ENCODE measurements at places on chromosomes 1 and 21. TPM values are rescaled to one million over a fixed set of nuclear protein-coding genes. Genes with fewer than 3 reads are reported as not detected.

Gene IPP
- total RNA-seq: 11.4 TPM

Gene FMO1
- total RNA-seq: not detected

Gene AUNIP
- total RNA-seq: 4.8 TPM

Gene SH2D2A
- 0.09 TPM for total RNA-seq

Gene CDK11B
- total RNA-seq: 9.0 TPM

DNA sequence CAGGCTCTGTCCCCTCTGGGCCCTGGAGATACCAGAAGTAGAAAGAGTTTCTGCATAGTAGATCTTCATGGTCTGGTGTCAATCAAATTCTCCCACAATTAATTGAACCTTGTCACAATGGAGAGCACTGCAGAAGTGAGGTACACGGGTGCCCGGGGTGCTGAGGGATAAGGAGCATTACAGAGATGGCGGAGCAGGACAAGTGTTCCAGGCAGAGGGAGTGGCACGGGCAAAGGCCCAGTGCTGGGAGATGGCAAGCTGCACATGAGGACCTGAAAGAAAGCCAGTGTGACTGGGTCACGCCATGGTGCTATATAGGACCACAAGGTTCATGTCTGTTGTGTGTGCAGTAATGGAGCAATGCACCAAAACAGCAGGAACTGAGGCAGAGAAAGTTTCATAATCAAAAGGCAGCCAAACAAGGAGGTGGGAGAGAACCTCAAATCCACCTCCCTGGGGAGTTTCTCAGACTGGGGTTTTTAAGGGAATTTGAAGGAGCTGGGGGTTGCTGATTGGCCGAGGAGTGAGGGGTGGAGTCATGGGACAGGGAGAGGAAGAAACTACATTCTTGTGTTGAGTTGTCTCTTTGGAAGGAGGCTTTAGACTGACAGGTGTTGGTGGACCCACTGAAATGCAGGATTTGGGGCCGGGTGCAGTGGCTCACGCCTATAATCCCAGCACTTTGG lies 27.7 kb downstream of the ACOT11 start:
- no peak for DNase-seq

- no peak for DNase-seq
Measured at GRCh38 chr1:230878591-230878990, 10.3 kb upstream of the C1orf198 start.

GRCh38 chr1:94105581-94105952 lies 15.4 kb downstream of the ABCA4 start:
- no peak for DNase-seq

DNA sequence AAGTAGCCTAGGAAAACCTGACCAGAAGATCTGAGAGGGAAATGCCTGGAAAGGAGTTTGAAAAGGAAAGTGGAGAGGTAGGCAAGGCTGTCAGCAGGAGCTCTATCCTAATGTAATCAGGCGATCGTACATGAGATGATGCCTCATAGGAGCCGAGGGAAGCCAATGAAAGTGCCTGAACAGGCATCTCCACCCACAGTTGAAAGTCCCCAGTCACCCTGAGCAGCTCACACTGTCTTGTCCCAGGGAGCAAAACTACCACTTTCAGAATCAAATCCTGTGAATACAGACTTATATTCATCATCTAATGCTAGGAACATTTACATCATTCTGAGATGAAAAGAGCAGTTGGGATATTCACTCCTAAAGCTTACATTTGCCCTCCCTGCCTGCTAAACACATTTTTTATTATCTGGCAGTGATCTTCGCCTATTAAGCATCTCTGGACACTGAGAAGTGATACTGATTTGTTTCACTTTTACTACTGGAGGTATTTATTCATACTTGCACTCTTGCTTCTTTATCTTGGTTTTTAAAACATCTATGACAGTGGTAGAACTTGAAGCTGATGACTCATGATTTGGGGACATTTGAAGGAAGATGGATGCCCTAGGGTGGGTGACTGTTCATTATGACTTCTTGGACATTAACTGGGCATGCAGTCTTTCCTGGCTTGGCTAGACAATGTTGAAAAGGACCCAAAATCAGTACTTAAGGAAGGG lies 221.6 kb downstream of the SEC16B start:
- DNase-seq: no peak

GRCh38 chr1:7474786-7475502 lies 296.2 kb upstream of the VAMP3 start:
- DNase-seq: no peak
